ENCODE measurements at places on chromosomes 4 and X. TPM values are rescaled to one million over a fixed set of nuclear protein-coding genes. Genes with fewer than 3 reads are reported as not detected.

The GDPD2 gene
- total RNA-seq = not detected

The DCHS2 gene
- total RNA-seq = not detected

GRCh38 chr4:153008578-153009199 lies 72.6 kb downstream of the FHDC1 start:
- DNase-seq = no peak

- no peak for DNase-seq
These were observed 52.9 kb downstream of the METTL14 start for GRCh38 chr4:118738090-118738489.

The RBM47 gene
- total RNA-seq = 4.7 TPM

DNA sequence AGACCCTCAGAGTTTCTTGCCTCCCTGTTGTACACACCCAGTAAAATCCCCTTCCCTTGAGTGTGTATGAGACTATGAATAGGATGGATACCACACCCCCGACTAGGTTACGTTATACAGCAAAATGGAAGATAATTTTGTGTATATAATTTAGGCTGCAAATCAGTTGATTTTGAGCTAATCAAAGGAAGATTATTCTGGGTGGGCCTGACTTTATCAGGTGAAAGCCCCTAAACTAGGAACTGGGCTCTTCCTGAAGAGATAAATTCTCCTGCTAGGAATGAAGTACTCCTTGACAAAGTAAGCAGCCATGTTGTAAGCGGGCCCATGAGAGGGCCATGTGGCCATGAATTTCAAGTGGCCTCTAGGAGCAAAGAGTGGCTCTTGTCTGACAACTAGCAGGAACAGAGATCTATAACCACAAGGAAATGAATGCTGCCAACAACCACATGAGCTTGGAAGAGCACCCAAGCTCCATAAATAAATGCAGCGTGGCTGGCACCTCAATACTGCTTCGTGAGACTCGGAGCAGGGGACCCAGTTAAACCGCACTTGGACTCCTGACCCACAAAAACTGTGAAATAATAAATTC lies 646.4 kb downstream of the IL1RAPL1 start:
- DNase-seq = no peak

GRCh38 chrX:5100004-5100403 lies 1128.7 kb downstream of the NLGN4X start:
- no peak for DNase-seq

GRCh38 chrX:37349221-37350033 lies at the start of gene PRRG1:
Gene PRRG1, plus strand, starts transcription at chrX:37349364. Its CDS starts 56,886 bp downstream, at chrX:37406250.
- DNase-seq = peak; percentile 79

DNA sequence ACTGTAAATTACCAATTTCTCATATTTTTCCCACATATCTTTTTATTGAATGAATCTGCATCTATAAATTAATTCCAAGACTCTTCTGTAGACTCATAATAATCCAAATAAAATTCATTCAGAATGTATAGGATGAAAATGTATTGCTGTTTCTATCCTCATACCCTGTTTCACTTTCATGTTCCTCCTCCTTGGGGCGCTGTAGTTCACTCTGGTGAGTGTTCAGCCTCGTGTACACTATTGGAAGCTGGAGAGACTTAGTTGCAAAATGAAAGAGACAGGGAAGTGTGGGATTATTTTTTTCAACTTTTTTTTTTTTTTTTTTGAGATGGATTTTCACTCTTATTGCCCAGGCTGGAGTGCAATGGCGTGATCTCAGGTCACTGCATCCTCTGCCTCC lies 296.1 kb downstream of the TLL1 start:
- DNase-seq = no peak

DNA sequence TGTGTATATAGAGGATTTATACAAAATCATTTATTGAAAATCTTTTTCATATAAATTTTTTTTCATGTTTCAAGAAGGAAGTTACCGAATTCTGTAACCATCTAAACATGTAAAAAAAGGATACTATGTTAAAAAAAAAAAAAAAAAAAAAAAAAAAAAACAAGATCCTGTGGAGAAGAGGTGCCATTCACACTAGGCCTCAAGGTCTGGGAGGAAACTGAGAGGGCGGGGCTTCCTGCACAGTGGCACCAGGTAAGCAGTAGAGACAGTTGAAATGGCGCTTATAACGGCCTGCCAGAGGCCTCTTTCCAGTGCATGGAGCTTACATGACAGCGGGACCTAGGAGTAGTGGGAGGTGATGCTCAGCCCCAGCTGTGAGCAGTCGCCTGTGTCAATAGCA lies 17.5 kb downstream of the TRAPPC2 start:
- no peak for DNase-seq

The ADAMTS3 gene
- total RNA-seq = 0.24 TPM

The SRPX gene
- 63.8 TPM for total RNA-seq

- no peak for DNase-seq
These were observed 82.2 kb upstream of the PRPS2 start for GRCh38 chrX:12709047-12709446.

The ZCCHC13 gene
- not detected for total RNA-seq

GRCh38 chr4:98937986-98938720 lies 9.2 kb upstream of the EIF4E start:
- DNase-seq = no peak

DNA sequence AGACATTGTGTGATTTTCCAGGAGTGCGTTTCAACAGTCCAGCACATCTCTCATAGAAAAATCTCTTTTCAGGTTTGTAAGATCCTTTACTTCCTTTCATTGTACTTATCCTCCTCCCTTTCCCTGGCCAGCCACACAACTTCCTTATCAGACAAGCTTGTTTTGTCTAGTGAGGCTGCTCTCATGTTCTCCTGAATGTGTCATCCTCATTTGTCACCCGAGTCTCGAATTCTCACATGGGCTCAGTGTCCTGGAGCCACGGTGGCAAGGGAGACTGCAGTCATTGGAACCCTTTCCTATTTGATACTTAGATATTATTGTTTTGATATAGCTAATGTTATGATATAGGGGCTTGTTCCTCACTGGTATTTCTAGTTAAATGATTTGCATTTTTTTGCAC lies 16.9 kb downstream of the SYNPO2 start:
- no peak for DNase-seq

The MGAT4D gene
- total RNA-seq = not detected

- DNase-seq = no peak
These were observed 136.1 kb downstream of the MSL3 start for GRCh38 chrX:11893933-11894710.

DNA sequence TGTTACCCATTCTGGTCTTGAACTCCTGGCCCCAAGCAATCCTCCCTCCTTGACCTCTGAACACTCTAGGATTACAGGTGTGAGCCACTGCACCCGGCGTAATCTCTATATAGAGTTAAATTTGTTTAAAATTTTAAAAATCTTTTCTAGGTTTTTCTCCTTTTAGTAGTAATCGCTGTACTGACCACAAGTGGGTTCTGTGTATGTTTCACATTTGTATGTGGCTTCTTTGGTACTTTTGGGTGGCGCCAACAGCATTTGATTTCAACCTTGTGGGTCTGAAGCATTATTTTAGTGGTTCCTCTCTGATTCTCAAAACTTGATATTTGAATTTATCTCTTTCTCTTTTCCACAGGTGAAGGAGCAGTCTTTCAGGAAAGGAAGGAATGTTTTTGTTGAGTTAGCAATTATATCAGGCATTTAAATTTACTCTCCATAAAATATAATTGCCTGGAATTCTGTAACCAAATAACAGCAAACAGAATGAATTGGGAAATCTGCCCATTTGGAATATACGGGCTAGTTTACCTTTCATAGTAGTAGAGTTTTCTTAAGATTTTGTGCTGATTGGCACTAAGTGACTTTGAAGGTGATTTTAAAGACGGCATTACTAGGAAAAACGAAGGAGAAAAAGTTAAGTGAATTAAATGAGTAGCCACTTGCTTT lies 29.5 kb downstream of the ARHGAP10 start:
- DNase-seq = no peak

DNA sequence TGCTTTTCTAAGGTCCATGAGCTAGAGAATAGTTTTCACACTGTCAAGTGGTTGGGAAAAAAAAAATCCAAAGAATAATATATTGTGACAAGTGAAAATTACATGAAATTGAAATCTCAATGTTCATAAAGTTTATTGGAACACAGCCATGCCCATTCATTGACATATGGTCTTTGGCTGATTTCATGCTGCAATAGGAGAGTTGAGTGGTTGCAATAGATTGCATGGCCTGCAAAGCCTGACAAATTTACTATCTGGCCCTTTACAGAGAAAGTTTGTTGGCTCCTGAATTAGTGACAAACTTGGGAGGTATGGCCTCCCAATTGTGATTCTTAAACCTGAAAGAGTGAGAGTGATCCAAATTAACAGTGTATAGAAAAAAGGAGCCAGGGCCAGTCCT lies 115.5 kb upstream of the FAM9C start:
- no peak for DNase-seq

GRCh38 chrX:44342866-44343265 lies 606 bp downstream of the EFHC2 start:
- no peak for DNase-seq

DNA sequence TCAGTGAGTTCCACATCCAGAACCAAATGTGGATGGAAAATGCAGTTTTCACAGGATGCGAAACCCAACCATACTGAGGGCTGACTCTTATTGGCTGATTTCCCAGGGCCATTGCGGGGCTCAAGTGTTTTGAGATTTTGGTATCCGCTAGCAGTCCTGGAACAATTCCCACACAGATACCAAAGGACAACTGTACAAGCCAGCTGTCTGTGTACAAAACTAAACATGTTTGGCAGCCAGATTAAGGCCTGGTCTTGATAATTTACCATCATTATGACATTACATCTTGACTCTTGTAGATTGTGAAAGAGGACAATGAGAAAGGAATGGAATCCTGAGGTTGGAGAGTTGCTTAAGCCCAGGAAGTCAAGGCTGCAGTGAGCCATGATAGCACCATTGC lies 121.9 kb downstream of the DKK2 start:
- no peak for DNase-seq

The GAGE12J gene
- not detected for total RNA-seq

All from Right ventricle myocardium inferior (tissue), 1 donor.